ENCODE measurements at places on chromosomes 12 and 14.

DNA sequence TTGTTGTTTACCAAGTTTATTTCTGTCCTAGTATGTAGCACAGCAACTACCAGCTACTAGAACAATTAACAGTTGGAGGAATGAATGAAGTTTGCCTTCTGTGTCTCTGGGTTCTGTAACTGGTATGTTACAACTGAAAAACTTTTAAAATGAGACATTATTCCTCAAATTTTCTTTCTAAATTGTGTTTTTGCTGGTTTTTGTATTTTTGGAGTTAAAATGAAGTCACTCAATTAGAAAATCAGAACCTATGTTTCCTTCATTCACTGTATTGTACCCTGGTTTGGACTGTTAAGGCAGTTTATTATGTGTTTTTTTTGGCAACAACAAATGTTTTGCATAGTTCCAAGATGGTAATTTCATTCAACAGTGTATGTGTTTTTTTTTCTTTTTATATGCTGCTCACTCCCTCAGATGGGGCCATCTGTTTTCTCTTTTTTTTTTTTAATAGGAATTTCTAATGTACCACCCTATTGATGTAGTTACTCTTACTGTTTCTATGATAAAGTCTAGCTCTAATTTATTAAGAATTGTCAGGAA, 30.2 kb upstream of the EVL start:
- no peaks in the 10 kb centered on the region for H3K36me3 ChIP-seq
- H3K4me1 ChIP-seq, result peaks cover 13% of the 10 kb centered on the region
- no peaks in the 10 kb centered on the region for H3K27me3 ChIP-seq
- DNase-seq, result no peak

- H3K4me3 ChIP-seq, result no peak overlapping the region
- H3K4me1 ChIP-seq, result peaks cover 9% of the 10 kb centered on the region
- DNase-seq, result no peak
- no peaks in the 10 kb centered on the region for H3K27me3 ChIP-seq
- H3K27ac ChIP-seq, result peak overlapping the region; percentile 68
Measured at GRCh38 chr12:95318071-95318545, 100.5 kb downstream of the VEZT start.

DNA sequence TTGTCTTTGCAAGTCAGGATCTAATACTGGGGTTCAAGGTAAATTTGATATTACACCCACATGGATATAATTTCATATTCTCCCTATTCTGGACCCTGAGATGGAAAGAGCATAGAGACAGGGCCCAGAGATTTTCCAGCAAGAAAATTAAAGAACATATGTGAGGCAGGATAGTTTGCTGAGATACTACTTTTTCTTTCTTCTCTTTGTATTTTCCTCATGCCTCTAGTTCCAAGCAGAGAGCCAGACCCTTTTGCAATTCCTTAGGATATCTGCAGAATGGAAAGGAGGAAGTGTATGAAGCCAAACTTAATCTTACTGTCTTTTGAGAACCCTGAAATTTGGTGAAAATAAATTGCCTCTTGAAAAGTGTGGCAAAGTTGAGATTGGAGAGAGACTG, 34.0 kb upstream of the RNASE3 start:
- H3K36me3 ChIP-seq, result no peaks in the 10 kb centered on the region
- H3K4me3 ChIP-seq, result no peak overlapping the region
- H3K27ac ChIP-seq, result no peak overlapping the region
- DNase-seq, result no peak

- H3K27me3 ChIP-seq, result no peaks in the 10 kb centered on the region
- no peak overlapping the region for H3K4me3 ChIP-seq
- no peak for DNase-seq
- H3K27ac ChIP-seq, result no peak overlapping the region
Measured at GRCh38 chr12:81991868-81992267, 232.7 kb upstream of the PPFIA2 start.

DNA sequence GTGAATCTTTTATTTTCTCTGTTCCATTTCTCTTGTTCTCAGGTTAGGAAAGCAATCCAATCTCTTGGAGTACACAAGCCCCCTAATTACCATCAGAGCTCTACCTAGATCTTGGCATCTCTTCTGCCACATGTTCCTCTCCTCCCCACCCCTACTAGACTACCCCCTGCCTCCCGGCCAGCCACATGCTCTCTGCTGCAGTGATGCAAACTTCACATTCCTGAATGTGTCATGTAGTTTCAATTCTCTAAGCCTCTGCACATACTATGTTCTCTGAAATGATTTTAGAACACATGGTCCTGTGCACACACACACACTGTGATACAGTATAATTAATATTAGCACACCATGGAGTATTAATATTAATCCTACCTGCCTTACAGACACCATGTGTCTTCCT, 104.6 kb downstream of the EFCAB11 start:
- no peaks in the 10 kb centered on the region for H3K4me1 ChIP-seq
- H3K27me3 ChIP-seq, result no peaks in the 10 kb centered on the region
- DNase-seq, result no peak
- no peaks in the 10 kb centered on the region for H3K36me3 ChIP-seq
- no peak overlapping the region for H3K27ac ChIP-seq
- no peak overlapping the region for H3K4me3 ChIP-seq

- no peak for DNase-seq
- no peak overlapping the region for H3K4me3 ChIP-seq
Measured at GRCh38 chr14:105227346-105227745, 21.0 kb upstream of the BTBD6 start.

GRCh38 chr12:54412786-54413185, 6.3 kb downstream of the ITGA5 start:
- H3K4me1 ChIP-seq, result peaks cover 68% of the 10 kb centered on the region
- H3K36me3 ChIP-seq, result peaks cover 11% of the 10 kb centered on the region
- DNase-seq, result no peak
- peak overlapping the region; percentile 76 for H3K27ac ChIP-seq
- H3K4me3 ChIP-seq, result no peak overlapping the region

Measured in liver (tissue), 10 donors.